Cortex of kidney (tissue), 1 donor: ENCODE measurements at places on chromosomes 3 and 15.

DNA sequence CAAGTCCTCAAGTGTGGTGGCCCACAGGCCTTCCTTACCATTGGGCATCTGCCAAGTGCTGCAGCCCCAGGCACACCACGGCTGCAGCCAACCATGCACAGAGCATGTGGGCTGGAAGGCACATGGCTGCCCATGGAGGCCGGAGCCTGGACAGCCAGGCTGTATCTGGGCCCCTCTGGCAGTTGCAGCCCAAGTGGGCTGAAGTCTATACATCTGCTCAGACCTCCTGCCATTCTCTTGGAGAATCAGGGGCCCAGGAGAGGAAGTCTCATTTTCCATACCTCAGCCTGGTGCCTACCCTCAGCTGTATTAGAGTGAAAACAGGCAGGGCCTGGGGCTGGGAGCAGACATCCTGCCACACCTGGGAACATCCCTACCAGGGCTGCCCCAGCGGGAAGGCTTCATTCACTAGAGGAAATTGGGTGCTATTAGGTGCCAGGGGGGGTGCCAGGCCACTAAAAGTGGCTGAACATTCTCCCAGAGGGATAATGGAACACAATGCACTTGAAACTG, 48.0 kb upstream of the SLCO2A1 start:
- no peak for DNase-seq

DNA sequence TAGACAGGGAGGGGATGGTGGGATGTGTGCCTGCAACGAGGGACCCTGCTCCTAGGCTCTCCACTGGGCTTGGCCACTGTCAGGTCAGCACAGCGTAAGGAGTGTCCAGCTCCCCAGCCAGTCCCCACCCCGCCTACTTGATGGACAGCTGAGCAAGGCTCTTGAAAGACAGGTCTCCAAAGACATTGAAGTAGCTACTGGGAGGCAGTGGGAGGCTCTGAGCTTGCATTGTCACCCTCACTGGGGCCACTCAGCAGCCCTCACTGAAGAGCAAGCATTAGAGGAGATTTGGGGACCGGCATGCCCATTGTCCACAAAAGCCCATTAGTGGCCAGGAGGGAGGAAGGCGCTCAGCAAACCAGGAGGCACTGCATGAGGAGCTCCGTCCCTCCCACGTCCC, 146.5 kb downstream of the MEGF11 start:
- no peak for DNase-seq

GRCh38 chr3:31268868-31269267, 263.9 kb upstream of the STT3B start:
- DNase-seq, result no peak

- no peak for DNase-seq
Observed at GRCh38 chr3:131699001-131699400, 196.2 kb upstream of the MRPL3 start.

DNA sequence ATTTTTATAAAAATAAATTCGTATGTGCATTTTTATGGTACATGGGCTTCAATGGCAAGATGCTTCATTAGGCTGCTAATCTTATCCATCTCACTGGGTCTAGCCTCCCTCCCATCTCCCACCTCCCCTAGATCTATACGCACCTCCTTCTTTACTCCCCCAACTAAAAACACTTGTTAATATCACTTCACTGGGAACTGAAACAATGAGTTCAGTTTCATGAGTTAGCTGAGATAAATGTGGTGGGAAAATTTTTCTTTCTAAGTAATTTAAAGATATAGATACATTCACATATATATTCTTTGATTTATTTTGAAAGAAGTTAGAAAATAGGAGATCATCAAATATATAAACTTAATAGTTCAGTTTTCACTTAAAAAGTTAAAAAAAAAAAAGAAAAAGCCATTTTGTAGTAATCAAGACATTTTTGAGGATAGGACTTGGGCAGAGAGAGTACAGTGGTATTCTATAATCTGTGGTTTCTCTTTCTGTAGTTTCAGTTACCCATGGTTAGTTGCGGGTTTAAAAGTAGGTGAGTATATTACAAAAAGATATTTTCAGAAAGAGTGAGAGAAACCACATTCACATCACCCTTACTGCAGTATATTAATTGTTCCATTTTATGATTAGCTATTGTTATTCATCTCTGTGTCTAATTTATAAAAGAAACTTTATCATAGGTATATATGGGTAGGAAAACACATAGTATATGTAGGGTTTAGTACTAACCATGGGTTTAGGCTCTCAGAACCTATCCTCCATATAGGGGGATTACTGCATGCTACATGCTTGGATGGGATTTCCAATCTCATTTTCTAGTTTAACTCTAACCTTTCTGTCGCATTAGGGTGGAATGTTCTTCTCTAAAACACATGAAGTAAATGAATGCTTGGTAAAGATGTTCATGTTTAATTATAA, 316.0 kb upstream of the CBLB start:
- DNase-seq, result no peak

- no peak for DNase-seq
Observed at GRCh38 chr3:123423031-123423430, 25.9 kb downstream of the ADCY5 start.

GRCh38 chr3:54772051-54772450, 155.8 kb downstream of the LRTM1 start:
- DNase-seq, result no peak

DNA sequence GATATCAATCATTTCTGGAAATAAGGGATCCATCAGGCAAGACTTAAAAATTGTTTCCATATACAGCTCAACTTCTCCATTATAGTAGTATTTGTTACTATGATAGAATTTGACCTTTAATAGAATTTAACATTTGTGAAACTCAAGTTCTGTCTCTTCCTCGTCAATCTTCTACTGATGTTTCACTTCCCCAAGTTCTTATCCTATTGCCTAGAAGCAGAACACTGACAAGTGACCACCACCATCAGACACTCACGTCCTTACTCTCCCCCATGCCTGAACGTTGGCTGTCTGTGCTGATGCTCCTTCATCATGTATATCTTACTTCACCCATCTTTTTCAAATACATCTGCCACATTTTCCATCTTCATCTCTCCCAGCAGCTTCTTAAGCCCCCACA, 26.6 kb upstream of the TAFA4 start:
- DNase-seq, result no peak

- DNase-seq, result no peak
Observed at GRCh38 chr15:52733696-52734255, 54.6 kb upstream of the ATOSA start.

DNA sequence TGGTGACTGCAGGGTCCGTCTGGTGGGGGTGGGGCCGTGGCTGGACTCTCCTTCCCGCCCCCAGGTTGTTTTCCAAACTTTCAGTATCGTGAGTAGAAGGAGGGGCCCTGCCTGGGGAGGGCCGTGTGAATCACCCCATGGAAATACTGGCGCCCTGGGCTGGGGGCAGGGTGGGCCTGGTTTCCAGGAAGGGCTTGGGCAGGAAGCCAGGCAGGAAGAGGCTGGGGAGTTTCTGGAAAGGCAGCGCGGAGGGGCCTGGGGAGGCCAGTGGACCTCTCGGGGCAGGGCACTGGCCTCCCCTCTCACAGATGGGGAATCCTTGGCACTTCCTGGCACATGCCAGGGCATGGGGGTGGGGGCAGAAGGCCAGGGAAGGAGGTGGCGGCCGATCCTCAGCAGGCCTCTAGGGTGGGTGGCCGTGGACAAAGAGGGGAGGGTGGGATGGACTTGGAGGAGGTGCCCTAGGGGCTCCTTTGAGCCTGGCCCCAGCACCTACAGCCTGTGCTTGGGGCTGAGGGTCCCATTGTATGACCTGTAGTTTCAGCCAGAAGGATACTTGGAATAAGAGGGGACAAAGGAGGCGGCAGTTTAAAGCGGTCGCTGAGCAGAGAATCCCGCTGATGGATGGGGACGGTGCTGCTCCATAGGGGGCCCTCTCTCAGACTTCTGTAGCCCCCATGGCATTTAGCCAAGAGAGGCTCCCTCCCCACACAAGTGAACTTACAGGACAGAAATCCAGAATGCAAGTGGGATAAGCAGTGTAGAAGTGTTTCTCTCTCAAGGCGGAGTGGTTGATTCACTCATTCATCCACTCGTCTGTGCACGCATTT, 56.5 kb upstream of the GATA2 start:
- no peak for DNase-seq
